ENCODE measurements at places on chromosomes 5 and 9.

- DNase-seq: no peak
Measured at GRCh38 chr9:18985464-18985951, 47.5 kb downstream of the SAXO1 start.

- no peak for DNase-seq
Measured at GRCh38 chr5:548256-548655, 24.0 kb upstream of the SLC9A3 start.

DNA sequence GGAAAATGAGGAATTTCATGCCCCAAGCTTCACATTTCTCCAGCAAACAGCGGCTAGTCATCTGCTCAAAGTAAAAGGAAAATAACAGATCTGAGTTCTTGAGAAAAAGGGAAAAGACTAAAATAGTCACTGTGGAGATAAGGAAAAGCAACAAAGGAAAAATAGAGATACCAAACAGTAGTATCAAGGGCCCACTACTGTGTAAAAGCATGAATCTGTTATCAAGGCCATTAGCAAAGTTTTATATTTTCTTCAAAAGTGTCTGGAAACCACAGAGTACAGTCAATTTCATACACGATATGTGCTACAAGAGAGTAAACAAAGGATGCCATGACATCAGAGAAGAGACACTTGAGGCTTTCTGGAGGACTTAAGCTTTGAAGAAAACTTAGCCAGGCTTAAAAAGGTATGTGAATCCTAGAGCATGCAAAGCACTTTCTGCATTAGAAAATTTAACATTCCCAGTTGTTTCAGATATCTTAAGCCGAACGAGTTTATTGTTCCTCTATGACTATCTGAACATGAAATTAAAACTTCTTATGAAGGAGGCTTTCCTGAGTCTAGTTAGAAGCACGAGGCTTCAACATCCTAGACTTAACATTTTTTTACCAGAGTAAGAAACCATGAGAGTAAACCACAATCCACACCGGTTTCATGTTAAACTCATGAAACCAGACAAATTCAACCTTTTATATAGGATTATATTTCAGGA is 1.2 kb downstream of the TTC33 start:
- DNase-seq: no peak

GRCh38 chr5:139671096-139671841 is 23.1 kb downstream of the CXXC5 start:
- DNase-seq: no peak

GRCh38 chr9:111481885-111482636 is 2.1 kb downstream of the ECPAS start:
- DNase-seq: no peak

GRCh38 chr9:126704892-126705766 is 91.4 kb downstream of the LMX1B start:
- peak; percentile 73 for DNase-seq

DNA sequence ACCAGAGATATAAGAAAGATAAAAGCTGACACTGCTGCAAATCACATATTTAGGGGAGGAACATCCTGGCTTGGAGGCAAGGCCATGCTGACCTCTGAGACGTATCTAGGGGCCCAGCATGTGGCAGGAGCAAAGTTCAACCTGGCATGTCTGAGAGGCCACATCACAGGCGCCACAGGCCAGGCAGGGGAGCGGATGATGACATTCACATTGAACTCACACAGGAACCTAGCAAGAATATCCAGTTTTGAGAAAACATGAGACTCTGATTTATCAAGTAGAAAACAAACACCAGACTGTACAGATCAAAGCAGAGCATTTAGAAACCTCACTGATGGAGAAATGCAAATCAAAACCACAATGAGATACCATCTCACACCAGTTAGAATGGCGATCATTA is 64.2 kb upstream of the STK32A start:
- DNase-seq: no peak

DNA sequence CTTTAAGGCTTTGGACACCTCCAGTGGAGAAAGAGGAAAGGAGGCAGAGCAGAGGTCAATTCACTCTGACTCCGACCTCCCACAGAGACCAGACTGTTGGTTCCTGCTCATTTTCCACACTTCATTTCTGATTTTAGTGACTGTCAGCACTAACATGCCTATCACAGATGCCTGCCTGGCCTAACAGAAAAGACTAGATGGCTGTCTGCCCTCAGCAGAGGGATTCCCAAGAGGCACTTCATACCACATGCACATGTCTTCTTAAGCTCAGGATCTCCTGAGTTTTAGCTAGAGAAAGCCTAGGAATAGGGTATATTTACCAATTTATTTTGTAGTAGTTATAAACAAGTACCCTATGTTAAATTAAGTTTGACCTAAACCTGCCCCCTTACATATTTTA is 336.0 kb downstream of the ENC1 start:
- DNase-seq: no peak

DNA sequence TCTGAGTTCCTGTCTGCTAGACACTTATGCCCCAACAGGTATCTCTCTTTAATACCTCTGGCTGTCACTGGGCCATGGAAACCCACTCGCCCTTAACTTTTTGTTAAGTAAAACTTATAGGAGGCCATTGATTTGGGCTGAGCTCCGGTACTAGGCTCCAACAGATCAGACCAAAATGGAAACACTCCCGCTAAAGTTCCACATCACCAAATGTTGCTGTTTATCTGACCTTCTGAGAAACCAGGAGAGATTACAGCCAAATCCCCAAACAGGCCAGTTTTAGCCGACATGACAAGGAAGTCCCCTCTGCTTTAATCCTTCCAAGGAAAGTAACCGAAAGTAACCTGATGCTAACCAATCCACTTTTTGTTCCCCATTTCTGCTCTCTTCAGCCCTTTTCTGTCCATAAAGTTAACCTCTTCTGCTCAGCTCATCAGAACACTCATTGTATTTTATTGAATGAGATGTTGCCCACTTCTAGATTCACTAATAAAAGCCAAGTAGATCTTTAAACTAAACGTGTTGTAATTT is 115.2 kb upstream of the LHFPL2 start:
- no peak for DNase-seq

DNA sequence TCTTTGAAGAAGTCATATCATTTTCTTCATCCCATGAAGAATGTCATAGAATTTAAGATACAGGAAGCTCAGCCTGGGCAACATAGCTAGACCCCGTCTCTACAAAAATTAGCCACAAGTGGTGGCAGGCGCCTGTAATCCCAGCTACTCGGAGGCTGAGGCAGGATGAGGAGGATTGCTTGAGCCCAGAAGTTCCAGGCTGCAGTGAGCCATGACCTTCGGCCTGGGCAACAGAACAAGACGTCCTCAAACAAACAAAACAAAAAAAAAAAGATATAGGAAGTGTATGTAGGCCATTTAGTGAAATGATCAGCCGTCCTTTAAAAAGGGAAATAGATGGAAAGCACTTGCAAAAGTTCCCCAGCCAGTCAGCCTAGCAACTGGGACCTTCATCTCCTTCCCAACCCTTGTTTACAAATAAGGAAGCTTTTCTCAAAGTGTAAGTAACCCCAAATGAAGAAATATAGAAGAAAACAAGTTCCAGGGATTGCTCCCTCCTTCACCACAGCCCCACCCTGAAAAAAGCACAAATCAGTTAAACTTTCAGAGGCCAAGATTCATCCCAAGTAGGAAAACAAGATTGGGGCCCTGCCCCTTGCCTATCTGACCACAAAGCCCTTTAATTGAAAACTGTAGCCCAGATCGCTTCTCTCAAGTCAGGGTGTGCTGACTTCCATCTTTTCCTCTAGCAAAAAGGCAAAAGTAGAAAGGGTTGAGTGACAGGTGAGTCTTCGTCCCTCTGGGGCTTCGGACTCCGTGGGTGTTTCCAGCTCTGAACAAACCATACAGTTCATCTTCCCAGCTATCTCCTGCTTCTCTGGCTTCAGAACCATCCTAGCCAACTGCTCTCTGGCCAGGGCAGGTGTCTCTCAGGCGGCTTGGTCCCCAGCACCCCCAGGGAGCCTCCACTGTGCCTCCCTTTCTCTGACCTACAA is 1.2 kb downstream of the SLC31A2 start:
- no peak for DNase-seq

GRCh38 chr5:156695774-156696173 is 154.3 kb upstream of the PPP1R2B start:
- no peak for DNase-seq

DNA sequence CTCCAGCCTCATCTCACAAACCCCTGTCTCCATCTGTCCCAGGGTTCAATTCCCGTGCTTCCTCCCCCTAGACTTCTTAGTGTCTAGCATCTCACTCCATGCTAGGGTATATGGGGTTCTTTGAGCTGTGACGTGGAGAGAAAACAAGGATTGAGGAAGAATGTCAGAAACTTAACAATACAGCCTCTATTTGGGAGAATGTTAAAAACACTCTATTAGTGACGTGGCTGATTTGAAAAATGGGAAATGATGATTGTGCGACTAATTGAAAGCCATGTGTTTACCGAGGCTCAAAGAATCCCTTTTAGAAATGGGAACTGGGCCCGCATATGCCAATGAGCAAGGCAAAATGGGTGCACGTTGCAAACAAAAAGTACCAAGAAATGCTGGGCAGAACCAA is 72.7 kb upstream of the TBC1D2 start:
- no peak for DNase-seq

GRCh38 chr5:120124961-120125360 is 339.1 kb upstream of the PRR16 start:
- no peak for DNase-seq

DNA sequence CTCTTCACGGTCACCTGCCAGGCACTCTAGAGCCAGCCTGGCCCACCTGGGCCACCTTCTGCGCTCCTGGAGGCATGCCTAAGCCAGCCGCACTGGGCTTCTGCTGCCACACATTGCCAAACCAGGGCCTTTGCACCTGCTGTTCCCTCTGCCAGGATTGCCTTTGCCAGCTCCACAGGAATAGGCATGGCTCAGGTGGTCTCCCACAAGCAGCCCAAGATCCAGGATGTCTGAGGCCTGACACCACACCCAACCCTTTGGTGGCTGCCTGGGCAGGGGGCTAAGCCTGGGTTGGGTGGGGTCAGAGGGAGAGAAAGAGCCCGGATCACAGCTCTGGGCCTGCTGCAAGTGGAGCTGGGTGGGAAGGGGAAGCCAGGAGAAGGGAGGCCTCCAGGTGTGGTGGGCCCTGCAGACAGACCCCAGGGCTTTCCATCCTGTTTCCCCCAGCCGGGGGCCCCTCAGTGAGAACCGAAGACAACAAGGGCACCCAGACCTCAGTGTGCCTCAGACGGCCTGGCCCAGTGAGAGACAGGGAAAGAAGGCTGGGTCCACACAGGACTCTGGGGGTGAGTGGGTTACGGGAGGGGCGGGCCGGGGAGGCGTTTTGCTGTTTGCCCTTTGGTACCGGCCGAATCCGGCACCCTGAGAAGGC is 672 bp upstream of the SUSD3 start:
- no peak for DNase-seq

DNA sequence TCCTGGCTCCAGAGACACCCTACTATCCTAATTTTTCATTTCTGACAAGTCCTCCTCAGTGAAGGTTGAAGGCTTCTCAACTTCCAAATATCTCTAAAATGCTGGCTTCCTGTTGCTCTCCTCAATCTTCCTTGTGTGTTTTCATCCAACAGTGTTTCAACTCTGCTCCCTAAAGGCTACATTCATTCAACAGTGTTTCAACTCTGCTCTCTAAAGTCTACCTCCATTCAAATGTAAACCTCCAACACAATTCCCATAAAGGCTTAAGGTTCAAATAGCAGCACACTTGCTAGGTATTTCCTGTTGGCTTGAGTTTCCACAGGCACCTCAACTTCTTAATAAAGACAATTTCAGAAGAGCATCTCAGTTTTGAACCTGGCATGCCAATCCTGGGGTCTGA is 164.8 kb downstream of the HINT1 start:
- no peak for DNase-seq

DNA sequence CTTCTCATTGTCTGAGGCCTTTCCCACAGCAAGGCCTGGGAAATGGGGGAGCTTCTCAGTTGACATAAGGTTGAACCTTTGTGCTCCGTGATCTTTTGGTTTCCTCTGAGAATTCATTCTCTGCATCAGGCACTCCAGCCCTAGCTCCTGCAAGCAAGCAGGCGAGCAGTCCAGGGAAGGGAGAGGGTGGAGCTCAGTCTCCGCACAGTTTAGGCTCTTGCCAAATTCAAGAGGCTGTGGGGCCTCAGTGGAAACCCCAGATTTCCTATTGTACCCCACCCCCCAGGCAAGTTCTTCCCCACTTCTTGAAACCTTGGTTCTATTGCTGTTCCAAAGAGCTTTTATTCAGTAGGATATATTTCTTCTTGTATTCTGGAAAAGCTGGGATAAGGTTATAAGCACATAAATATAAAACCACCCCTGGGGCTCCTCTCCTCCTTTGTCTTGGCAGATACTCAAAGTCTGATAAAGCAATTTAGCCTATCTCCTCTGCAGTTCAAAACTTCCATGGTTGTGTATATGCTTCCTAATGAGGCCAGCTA is 147.2 kb downstream of the PDZD2 start:
- DNase-seq: no peak

- no peak for DNase-seq
Measured at GRCh38 chr5:60356745-60357144, 343.2 kb downstream of the DEPDC1B start.

- DNase-seq: no peak
Measured at GRCh38 chr5:93596310-93596675, 13.3 kb downstream of the NR2F1 start.

GRCh38 chr9:91354881-91355280 is 6.8 kb downstream of the AUH start:
- no peak for DNase-seq

DNA sequence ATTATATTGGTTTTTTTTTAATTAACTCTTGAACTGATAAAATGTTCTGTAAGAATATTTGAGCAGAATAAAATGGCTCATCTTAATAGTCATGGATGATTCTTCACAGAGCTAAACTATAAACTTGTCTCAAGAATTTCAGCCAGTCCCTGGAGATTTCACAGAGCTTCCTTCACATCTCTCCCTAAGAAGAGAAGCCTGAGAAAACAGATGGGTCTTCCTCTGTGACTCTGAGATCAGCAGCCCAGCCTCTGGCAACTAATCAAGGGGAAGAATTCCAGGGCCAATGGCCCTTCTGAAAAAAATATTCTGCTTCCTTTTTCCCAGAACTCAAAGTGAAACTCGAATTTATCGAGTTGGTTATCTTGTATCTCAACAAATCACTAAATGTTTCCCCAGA is 122.2 kb upstream of the ITGA1 start:
- DNase-seq: no peak

GRCh38 chr9:95455714-95456113 is 61.1 kb downstream of the PTCH1 start:
- no peak for DNase-seq

- no peak for DNase-seq
Measured at GRCh38 chr9:3419893-3420292, 105.9 kb downstream of the RFX3 start.

GRCh38 chr5:146076455-146076854 is 28.9 kb downstream of the PLAC8L1 start:
- DNase-seq: no peak

GRCh38 chr5:166032601-166033000 is 2258.8 kb upstream of the WWC1 start:
- DNase-seq: no peak

DNA sequence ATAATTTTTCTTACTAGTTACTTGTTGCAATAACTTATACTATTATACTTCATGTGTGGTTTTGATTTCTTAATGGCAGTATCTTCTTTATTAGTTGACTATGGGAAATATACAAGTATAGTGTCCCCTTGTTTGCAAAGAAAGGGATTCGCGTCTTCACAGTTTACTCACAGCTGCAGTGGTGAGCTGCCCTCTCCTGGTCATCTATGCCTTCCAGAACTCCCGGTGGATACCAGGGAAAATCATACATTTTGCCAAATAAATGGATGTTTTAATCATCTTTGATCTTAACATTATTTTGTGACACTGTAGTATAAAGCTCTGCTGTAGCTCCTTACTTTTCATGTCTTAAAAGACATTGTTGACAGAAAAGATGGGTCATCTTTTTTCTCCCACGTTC is 142.0 kb downstream of the ZCCHC7 start:
- DNase-seq: no peak
